Tibial artery (tissue), 4 donors: ENCODE measurements at places on chromosomes 5 and 9.

DNA sequence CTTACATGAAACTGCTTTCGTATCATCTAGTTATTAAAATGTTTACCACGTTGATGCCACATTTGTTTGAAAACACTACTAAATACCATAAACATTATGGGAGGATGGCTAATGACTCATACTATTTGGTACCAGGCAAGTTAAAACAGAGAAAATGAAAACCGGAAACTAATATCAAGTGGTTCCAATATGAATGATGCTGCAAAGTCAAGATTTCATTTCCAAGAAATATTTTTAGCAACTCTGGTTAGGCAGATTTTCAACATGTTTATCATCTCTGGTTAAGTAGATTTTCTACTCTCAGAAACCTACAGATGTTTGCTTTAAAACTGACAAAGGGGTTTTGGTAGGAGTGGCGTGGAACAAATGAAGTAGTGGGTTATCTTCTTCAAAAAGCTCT lies 4.9 kb upstream of the F2R start:
- DNase-seq = no peak

DNA sequence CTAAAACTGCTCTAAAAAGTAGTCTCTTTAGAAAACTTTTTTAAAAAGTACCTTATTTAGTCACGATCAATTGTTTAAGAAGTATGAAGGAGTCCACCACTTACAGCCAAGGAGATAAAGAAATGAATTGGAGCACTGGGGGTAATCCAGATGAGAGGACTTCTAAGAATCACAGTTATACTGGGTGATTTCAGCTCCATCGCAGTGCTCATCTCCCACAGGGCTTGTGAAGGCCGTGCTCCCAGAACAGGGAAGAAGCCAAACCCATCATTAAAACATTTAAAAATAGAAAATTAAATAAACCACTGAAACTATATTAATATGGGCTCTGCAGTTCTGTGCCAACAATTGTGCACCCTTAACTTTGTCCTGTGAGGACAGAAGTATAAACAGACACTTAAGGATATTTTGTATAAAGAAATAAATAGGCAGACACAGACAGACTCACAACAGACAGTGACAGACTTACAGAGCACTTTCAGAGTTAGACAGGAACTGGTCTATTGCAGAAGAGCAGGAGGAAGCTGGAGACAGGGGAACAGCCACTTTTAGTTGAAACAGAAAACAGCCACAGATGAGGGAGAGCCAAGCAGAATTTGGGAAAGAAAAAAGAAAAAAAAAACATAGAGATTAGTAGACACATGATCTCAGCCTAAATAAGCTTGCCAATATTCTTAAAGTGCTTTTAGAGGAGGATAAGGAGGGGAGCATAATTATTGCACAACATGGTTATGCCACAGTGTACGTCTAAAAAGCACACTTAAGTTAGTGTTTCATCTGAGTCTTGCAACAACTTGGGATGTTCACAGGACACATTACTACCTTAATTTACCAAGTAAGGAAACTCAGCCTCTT lies 81.8 kb downstream of the FBXO38 start:
- DNase-seq = no peak

GRCh38 chr5:136016945-136017530 lies 11.8 kb upstream of the TGFBI start:
- no peak for DNase-seq

DNA sequence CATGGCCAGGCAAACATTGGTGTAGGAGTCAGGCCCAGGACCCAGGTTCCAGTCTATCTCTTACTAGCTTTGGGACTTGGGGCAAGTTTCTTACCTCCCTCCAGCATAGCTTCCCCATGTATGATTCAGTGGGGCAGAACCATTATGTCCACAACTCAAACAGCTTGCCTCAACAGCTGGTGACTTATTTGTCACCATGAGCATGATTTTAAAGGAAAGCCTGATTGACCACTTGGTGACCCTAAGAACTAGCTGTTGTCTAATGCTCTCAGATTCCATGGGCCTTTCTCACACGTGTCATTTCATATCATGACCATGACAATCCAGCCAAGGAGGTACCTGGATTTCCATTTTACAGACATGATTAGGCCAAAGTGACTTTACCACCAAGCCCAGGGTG lies 126.4 kb downstream of the TTLL11 start:
- DNase-seq = no peak

DNA sequence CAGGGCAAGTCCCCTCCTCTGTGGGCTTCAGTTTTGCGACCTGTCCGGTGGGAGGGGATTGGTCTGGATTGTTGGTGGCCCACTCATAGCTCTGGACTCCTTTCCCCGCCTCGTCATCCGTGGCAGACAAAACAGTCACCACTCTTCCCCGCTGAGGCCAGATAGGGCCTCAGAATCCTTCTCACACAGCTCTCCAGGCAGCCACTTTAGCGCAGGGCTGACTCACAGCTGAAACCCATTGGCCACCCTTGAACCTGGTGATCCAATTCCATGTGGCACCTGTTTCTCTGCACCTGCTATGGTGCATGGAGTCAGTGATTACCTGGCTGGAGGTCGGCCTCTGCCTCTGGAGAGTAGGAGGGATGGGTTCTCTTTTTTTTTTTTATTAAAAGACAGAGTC lies 15.8 kb upstream of the CACFD1 start:
- DNase-seq = no peak

GRCh38 chr9:108052431-108053080 lies 563.0 kb upstream of the KLF4 start:
- DNase-seq = no peak

- DNase-seq = no peak
These were observed 141.7 kb upstream of the MARCHF11 start for GRCh38 chr5:16321284-16321683.

- DNase-seq = no peak
These were observed 389.6 kb downstream of the YTHDC2 start for GRCh38 chr5:113902917-113903660.

GRCh38 chr9:114973216-114973615 lies 42.8 kb upstream of the TNFSF8 start:
- DNase-seq = no peak

DNA sequence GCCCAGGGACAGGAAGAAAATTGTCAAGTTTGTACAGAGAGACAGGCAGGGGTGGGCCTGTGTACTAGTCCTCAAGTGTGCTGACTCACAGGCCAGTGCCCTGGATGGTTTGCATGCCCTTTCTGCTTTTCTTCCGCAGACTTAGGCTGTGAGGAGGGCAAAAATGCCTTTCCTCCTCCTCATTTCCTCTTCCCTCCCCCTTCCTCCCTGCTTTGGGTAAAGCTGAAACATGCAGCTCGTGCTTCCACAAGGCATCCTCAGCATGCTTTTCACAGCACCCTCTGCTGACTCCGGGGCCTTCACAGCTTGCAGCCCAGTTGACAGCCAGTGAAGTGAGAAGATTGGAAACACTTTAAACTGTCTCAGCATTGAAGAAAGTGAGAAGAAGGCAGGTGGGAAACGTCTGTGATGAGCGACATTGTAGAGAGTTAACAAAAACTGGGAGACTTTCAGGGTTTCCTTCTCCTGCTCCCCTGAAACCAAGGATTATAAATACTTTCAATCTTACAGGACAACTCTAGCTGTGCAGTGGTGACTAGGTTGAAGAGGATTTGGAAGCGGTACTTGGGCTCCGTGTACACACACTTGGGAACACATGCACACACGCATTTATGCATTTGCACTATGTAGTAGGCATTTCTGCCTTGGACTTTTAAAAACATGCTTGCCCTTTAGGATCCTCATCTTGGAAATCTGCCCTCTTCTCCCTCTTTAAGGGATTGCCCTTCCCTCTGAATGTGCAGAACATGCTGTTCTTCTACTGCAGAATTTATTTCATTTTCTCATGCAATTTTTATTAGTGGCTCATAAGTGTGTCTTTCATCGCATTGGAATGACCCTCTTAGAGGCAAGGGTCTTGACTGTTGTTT lies 138.8 kb downstream of the GRIA1 start:
- DNase-seq = peak; percentile 49

DNA sequence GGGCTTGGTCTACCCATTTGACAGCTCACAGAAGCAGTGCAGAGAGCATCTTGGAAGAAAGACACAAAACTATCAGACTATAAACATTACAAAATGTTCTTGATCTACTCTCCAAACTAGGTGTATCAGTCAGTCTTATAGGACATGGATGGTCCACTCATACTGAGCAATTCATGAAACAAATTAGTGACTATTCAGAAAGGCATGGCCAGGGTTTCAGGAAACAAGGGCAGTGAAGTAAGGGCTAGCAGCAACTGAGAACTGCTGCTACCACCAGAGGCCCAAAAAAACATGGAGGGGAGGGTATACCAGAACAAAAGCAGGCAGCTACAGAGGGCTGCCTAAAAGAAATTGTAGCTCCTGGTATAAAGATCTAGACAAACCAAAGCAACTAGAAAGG lies 287.0 kb downstream of the PIK3R1 start:
- no peak for DNase-seq

GRCh38 chr5:140239939-140240700 lies 62.8 kb downstream of the PFDN1 start:
- DNase-seq = peak; percentile 59

DNA sequence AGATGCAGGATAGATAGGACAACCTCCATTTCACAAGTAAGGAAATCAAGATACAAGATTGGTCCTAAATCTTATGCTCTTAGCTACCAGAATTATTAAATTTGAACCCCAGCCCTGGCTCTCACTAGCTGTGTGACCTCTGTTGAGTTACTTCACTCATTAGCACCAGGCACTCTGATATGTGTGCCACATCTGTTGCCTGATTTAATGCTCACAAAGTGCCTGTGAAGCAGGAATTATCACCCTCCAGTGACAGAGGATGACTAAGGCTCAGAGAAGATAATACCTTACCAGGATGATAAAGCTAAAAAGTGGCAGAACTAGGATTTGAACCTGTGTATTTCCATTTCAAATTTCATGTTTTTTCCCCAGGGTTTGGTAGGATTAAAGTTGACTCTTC lies 110.0 kb downstream of the PLPPR1 start:
- DNase-seq = no peak
